Stimulated activated CD4-positive, alpha-beta T cell treated with anti-CD3 and anti-CD28 coated beads, Interleukin-12 subunit alpha, Interleukin-12 subunit beta, amount 100 ng/mL, for 24 hours (primary cell): ENCODE measurements at places on chromosomes 7 and 10.

DNA sequence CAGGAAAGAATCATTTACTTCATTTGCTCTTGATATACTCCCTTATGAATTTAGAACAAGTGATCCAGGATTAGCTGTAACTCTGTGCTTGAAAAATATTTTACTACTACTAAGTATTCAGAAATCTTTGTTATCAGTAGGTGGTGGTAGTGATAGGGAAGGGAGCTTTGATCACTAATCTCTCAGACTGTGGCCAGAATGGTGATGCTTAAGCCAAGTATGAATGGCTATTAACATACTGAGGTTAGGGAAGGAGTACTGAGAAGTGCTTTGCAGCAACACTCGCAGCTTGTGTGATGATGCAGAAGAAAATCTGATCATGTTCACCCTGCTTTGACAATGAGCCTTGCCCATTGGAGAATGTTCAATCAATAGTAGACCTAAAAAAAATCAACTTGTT, 29.3 kb downstream of the AP3M1 start:
- DNase-seq = no peak

DNA sequence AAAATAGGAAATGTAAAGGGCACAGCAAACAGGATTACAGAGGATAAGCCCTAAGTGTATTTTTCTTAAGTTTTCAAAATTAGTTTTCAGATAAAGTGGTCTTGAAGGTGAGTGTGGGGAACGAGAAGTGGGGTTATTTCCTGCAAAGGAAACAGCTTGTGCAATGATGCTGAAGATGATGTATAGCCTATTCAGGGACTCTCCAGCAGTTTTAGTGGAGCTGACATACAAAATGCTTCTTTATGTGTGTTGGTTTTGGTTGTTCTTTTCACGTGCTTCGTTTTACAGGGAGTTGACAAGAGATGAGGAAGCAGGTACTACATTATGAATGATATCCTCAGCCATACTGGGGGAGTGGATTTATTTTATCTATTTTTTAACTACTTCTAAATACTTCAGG, 20.5 kb downstream of the CASD1 start:
- no peak for DNase-seq

DNA sequence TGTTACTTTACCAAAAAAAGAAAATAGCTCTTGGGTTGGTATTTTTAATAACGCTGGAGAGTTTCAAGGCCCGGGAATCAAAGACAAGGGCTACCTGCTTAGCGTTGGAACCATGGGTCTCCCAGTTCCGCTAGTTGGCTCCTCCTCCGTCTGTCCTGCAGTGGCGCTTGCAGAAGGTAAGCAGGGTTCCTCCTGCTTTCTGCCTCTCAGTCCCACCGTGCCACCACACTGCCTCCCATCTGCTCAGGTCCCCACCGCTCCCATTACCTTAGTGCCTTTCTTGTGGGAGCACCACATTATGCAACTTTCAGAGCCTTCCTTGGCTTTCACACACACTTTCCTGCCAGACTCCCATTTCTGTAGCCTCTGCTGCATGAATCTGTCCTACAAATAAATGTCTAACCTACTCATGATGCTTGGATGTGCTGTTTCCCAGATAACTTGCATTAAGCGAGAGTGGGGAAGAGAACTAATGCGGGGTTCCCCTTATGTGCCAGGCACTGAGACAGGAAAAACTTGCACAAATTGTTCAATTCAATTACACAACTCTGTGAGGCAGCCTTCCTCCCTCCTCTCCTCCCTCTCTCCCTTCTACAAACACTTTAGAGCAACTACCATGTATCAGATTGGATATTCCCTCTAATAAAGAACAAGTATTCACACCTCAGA, 124.5 kb downstream of the AOAH start:
- no peak for DNase-seq

DNA sequence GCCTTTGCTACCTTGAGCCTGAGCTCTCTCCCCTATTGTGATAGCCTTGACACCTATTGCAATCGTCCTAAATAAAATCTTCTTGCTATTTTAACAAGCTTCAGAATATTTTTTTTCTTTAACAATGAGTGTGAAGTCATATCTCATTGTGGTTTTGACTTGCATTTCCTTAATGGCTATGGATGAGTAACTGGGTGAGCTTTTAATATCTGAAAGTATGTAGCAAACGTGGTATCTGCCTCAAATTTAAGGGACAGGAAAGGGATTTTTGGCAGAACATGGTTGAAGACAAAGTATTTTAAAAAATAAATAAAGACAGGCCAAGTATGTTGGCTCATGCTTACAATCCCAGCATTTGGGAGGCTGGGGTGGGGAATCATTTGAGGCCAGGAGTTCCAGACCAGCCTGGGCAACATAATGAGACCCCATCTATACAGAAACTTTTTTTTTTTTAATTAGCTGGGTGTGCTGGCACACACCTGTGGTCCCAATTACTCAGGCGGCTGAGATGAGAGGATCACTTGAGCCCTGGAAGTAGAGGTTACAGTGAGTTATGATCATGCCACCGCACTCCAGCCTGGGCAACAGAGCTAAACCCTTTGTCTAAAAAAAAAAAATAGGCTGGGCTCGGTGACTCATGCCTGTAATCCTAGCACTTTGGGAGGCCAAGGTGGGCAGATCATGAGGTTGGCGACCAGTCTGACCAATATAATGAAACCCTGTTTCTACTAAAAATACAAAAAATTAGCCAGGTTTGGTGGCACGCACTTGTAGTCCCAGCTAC, 319.3 kb upstream of the NRP1 start:
- DNase-seq = no peak

GRCh38 chr10:112666094-112666493, 219.1 kb downstream of the VTI1A start:
- no peak for DNase-seq

- DNase-seq = no peak
Observed at GRCh38 chr10:88260329-88261051, 322.6 kb downstream of the RNLS start.
